RPMI7951 (cell line): ENCODE measurements at places on chromosomes 1 and 21. TPM values are rescaled to one million over a fixed set of nuclear protein-coding genes. Genes with fewer than 3 reads are reported as not detected.

GRCh38 chr1:54708385-54708784, 7.3 kb upstream of the TTC4 start:
- no peak for DNase-seq

- DNase-seq = peak; percentile 51
Measured at GRCh38 chr1:46747683-46748288, 28.9 kb upstream of the EFCAB14 start.

- no peak for DNase-seq
Measured at GRCh38 chr1:231507476-231508355, 20.8 kb upstream of the TSNAX start.

GRCh38 chr1:14440166-14440565, 158.3 kb upstream of the KAZN start:
- DNase-seq = no peak

The KCNA2 gene
- total RNA-seq = 0.20 and 0.48 TPM in 2 replicates
